ENCODE measurements at places on chromosomes 12 and 14.

- DNase-seq = no peak
Measured at GRCh38 chr14:98931911-98932310, 340.1 kb downstream of the BCL11B start.

- no peak for DNase-seq
Measured at GRCh38 chr12:108820707-108821406, 36.5 kb downstream of the SSH1 start.

GRCh38 chr12:15987696-15988095 lies 76.6 kb downstream of the DERA start:
- no peak for DNase-seq

GRCh38 chr14:85366226-85366625 lies 163.7 kb upstream of the FLRT2 start:
- DNase-seq = no peak

GRCh38 chr14:34993426-34993825 lies 10.6 kb downstream of the SRP54 start:
- no peak for DNase-seq

- DNase-seq = no peak
Measured at GRCh38 chr12:57745485-57745881, 644 bp downstream of the TSPAN31 start.

DNA sequence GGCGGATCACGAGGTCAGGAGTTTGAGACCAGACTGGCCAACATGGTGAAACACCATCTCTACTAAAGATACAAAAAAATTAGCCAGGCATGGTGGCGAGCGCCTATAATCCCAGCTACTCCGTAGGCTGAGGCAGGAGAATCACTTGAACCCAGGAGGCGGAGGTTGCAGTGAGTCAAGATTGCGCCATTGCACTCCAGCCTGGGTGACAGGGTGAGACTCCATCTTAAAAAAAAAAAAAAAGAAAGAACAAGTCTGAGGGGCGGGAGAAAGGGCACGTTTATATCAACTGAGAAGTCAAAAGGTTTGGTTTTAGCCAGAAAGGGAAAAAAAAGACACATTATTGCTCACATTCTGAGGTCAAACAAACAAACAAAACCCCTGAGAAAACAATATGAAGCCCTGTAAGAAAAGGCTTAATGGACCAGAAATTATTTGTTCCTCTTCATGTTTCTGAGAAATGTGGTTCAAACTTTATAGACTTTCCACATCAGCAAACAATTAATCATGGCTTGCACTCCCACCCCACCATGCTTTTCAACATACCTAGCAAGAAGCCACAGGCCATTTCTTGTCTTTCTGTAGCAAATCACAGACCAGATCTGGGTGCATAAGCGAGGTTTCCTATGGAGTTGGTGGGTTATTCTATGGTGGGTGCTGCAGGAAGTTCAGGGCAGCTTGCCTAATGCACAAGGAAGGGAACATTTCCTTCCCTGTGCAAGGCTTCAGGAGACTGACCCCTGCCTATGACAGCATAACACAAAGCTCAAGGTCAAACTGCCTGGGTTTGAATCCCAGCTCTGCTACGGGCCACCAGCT lies 80.1 kb downstream of the SSPN start:
- no peak for DNase-seq

- no peak for DNase-seq
Measured at GRCh38 chr12:101745481-101745880, 6.2 kb upstream of the SYCP3 start.

DNA sequence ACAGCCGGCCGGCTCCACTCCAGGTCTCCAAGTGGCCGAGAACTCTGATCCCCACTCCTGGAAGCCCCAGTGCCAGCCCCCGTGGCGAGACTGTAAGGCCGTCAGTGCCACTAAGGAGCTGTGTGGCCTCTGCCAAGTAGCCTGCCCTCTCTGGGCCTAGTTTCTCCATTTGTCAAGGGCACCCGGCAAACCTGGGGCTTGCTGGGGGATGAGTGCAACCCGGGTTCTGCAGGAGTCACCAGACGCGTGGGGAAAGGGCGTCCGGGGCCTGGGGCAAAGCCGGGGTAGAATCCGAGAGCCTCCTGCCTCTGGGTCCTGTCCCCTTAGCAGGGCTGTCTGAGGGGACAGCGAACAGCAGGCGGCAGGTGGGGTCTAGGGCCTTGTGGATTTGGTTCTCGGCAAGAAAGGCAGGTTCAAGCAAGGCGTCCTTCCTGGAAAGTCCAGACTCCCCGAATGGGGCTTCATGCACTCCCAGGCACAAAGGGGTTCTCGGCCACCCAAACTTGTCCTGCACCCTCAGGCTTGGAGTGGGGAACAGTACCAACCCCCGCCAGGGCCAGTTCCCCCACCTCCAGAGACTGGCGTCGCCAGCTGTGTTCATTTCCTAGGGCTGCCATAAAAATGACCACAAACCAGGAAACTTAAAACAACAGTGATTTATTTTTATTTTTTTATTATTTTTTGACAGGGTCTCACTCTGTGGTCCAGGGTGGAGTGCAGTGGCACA lies 56.0 kb downstream of the NCOR2 start:
- DNase-seq = no peak

- DNase-seq = no peak
Measured at GRCh38 chr12:104469523-104469922, 12.8 kb downstream of the CHST11 start.

DNA sequence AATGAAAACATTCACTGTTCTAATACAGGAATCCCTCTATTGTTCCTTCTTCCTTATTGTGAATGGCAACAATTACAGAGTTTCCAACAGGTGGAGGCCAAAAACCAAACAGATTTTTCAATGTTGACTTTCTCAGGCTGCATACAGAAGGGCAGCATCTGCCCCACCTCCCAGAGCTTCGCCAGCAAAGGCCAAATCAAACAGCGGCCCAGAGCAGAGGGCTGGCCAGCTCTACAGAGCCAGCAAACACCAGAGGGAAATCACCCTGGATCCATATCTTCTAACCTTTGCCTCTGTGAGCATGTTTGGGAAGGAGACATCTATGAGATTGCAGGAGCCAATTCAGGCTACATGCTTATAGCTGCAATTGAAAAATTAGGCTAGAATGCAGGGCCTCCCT lies 4.4 kb upstream of the CRACR2A start:
- no peak for DNase-seq
